NCI-H1092 treated with DMSO at 0.1 percent for 48 hours (cell line): ENCODE measurements at places on chromosomes 2 and 18.

- DNase-seq, result no peak
These were observed 283.5 kb upstream of the ZNF804A start for GRCh38 chr2:184314829-184315228.

DNA sequence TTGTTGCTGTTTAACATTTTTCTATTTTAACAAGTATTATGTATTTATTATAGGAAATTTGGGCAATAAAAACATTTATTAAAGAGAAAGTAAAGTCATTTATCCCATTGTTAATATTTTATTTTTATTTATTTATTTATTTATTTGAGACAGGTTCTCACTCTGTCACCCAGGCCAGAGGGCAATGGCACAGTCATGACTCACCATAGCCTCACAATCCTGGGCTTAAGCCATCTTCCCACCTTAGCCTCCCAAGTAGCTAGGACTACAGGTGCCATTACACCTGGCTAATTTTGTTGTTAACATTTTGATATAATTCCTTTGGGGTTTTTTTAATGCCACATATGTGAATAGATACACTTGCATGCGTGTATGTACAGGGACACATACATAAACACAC lies 165.9 kb upstream of the STON1 start:
- no peak for DNase-seq

DNA sequence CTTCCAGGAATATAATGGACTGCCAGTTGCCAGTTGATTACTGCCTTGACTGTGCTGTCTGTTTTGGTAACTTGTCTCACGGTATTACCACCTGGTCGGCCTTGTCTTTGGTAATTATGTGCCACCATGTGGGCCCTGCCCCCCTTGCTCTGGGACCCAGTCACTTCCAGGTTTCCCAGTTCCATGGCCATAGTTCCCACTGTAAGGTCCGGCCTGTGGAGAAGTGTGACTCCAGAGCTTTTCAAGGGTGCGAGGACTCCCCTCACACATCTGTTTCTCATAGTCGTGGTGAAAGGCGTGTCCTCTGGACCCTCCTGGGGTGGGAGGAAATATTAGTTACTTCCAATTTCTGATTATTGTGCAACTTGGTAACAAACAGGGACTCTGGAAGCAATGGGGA lies 150.5 kb downstream of the SEPTIN10 start:
- DNase-seq, result no peak

GRCh38 chr2:133287709-133288108 lies 280.6 kb downstream of the NCKAP5 start:
- no peak for DNase-seq

- no peak for DNase-seq
These were observed 1141.8 kb downstream of the RPIA start for GRCh38 chr2:89833116-89833779.

- DNase-seq, result no peak
These were observed 86.6 kb upstream of the CAVIN2 start for GRCh38 chr2:191933307-191934105.

DNA sequence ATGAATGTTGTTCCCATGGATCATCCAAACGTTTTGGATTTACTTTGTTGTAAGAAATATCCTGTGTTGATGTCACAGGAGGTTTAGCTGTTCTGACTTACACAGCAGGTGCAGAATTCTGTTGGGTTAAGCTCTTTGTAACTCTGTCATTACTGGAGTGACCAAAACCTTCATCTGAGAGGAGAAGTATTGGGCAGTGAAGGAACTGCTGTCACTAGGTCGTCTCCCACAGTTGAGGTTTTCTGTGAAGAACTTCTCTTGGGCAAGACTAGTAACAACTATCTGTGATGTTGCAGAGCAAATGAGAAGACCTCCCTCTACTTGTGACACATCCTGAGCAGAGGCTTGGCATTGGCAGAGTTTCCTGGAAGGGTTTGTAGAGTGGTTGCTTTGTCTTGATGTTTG lies 2.9 kb downstream of the SPTBN1 start:
- DNase-seq, result no peak

DNA sequence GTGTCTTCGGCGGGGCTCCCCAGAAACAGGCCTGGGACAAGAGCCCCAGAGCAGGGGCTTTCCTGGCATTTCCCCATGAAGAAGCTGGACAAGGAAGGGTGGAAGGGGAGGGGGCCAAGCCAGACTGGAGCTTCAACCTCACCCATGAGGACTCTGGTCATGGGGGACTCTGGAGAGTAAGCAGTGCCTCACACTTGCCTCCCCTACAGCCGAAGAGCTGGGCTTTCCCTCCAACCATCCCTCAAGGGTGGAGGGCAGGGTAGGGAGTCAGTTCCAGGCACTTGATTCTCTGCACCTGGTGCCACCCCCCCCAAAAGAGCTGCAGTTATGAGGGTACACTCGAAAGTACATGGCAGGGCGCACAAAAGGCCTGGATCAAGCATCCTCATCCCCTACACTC lies 246.6 kb downstream of the TFCP2L1 start:
- DNase-seq, result no peak

GRCh38 chr2:223868005-223868404 lies 30.6 kb upstream of the AP1S3 start:
- no peak for DNase-seq

DNA sequence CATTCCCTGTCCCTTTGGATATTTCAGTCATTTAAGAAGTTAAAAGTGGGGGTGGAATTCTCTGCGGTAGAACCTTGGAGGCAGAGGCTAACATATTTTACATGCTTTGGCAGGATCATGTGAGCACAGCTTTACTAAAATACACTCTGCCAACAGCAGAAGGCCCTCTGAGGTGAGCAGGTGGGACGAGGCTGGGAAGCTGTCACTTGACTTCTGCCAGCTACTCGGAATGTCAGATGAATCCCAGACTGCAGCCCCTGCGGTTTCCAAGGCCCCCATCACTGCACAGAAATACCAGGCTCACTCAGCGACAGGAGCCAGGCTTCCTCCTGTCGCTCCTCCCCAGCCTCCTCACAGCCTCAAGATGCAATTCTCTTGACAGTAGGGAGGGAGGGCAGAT lies 220.9 kb upstream of the REV1 start:
- no peak for DNase-seq
